Transverse colon (tissue), 4 donors: ENCODE measurements at places on chromosomes 3 and 15.

DNA sequence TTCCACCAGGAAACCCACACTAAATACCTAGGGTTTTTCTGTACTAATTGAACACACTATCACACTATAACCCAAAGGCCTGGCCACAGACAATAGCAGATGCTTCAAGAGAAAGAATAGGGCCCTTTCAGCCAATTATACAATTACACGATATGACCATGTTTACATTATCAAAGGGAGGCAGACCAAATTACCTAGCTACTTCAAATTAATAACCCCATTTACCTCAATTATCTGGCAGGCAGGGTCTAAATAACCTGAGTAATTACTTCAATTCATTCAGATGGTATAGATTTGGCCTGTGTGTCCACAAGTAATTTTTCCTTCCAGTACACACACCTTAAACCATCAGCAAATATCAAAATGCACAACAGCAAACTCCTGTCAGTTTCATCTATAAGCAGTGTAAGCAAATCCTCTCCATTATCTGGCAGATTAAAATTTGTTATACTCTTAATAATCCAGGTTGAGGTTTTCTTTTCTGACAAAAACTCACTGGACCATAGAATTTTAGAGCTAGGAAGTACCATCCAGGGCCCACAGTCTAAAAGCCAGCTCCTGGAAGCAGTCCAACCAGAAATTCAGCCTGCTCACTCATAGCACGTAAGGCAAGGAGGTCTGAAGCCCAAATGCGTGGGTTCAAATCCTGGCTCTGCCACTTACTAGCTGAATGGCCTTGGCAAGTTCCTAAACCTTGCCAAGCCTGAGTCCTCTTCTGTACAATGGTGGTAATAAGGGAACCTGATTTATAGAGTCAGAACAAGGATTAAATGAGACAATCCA, 51.8 kb downstream of the RFTN1 start:
- DNase-seq = no peak

DNA sequence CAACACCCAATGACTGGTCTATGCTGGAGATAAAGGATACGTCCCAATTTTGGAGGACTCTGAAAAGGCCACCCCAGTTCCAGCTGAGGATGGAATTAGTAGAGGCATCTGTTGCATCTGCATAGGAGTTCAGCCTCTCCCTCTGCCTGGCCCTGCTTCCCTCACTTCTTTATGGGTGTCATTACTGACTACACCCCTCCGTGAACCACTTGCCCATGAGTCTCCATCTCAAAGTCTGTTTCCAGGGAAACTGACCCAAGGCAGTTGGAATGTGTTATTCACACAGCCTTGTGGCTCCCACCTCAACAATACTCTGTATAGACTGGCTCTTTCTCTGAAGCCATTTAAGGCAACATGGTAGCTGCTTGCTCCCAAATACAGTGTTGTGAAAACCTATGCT, 21.4 kb upstream of the PCOLCE2 start:
- no peak for DNase-seq

DNA sequence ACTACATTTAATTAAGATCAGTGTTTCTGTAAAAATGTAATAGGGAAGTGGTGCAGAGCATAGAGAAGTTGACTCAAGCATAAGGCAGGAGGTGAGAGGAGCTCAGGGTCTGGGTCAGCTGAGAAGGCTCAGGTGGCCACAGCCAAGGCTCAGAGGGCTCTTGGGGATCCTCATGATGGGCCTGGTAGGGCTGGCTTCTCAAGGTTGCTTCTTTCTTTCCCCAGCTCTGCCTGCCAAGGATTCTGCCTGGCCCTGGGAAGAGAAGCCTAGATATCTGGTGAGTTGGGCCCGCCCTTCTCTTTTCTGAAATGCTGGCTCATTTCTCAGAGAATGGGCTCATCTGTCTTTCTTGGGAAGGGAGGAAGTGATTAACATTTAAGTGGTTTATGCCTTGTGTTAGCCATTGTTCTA, 6.5 kb downstream of the ZNF589 start:
- no peak for DNase-seq

DNA sequence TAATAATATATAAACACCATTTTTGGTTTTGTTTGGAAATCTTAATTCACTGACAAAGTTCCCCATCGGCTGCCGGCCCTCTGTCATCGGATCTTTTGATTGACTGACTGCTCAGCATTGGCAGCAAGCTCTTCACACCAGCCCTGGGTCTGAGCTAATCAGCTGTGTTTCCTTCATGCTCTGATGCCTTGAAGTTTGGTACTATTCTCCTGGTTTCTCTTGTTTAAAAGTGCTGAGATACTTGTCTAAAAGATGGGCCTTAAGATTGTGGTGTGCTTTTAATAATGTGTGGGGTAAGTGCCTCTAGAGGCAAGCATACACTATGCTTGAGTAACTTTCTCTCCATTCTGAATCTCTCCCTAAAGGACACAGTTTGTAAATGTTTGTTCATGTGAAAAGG, 415.5 kb upstream of the TPRG1 start:
- no peak for DNase-seq

- DNase-seq = no peak
These were observed 64.7 kb upstream of the EPHB3 start for GRCh38 chr3:184496933-184497332.

DNA sequence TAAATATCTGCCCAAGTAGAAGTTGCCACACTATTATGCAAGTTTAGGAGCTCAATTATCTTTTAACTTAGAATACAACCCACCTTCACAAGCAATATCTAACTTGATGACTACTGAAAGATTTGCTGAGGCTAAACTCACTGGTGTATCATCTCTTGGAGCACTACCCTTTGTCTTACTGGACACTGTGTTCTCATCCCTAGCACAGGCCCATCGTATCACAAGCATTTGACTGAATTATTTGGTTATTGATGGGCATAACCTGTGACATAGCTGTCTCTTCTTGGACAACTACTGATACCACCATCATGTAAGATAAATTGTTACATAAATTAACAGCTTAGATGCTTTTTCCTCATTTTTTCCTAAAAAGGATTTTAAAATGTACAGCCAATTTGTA, 216.2 kb upstream of the THBS1 start:
- DNase-seq = no peak

DNA sequence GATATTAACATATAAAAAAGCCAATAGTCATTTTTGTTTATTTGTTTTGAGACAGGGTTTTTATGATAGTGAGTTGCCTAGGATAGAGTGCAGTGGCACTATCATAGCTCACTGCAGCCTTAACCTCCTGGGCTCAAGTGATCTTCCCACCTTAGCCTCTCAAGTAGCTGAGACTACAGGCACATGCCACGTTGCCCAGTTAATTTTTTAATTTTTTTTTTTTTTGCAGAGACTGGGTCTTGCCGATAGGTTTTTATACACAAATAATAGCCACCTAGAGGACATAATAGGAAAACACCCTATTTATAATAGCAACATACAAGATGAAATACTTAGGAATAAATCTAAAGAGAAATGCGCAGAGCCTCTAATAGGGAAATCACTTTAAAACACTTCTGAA, 13.3 kb downstream of the EIF3J start:
- no peak for DNase-seq

GRCh38 chr3:101512646-101513418, at the start of gene SENP7:
Gene SENP7 (minus strand): TSS chr3:101513212. CDS start chr3:101513130, 82 bp downstream.
- peak; percentile 88 for DNase-seq

DNA sequence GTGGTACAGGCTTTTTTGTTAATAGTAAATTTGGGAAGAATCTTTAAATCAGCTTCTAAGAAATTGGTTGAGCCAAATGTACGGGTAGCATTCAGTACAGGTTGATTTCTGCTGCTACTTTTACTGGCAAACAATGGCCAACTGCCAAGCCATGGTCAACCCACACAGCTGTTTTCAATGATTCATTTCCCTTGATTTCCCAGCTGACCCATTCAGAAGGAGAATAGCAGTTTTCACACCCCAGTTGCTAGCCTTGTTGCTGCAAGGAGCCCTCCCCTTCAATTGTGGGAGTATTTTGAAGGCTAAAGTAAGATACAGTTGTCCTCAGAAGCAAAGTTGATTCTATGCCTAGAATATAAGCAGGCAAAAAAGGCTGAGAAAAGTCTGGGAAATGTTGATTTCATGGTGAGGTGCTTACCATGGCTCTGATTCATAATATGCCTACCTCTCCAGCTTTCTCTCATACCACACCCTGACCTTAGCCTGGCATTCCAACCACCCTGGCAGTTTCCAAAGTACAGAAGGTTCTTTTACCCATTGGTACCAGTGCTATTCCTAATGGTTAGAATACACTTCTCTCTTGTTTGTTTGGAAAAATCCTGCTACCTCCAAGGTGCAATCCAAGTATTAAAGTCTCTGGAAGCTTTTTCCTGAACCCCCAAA, 320.3 kb upstream of the TGFBR2 start:
- peak; percentile 51 for DNase-seq

GRCh38 chr15:97036301-97036700, 705.8 kb downstream of the NR2F2 start:
- no peak for DNase-seq

DNA sequence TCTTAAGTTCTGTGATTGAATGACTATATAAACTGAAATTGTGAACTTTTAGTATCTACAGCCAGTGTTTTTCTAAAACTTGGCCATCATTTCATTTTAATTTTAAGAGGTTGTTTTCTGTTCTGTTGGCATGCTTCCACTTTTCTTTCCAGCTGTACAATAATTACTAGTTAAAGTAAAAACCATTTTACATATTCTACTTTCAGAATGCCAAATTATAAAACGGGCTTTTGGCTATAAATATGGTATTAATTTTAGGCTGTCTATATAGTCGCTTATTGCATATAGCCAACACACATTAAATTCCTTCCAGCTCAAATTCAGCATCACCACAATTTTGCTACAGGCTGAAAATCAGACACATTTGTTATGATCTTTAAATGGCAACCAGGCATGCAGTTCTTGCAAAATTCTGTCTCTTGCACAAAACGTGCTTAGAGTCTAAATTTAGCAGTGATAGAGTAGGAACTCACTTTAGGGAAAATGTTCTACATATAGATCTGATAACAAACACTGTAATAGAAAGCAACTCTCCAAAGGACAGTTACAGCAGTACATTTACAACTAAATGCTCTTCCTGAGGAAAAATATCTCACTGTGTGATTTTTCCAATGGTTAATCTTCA, 81.1 kb downstream of the BTD start:
- DNase-seq = no peak
